Left cardiac atrium (tissue), 4 donors: ENCODE measurements at places on chromosomes 7 and 10. TPM values are rescaled to one million over a fixed set of nuclear protein-coding genes. Genes with fewer than 3 reads are reported as not detected.

GRCh38 chr7:3722396-3722922, 421.4 kb downstream of the SDK1 start:
- DNase-seq, result no peak

DNA sequence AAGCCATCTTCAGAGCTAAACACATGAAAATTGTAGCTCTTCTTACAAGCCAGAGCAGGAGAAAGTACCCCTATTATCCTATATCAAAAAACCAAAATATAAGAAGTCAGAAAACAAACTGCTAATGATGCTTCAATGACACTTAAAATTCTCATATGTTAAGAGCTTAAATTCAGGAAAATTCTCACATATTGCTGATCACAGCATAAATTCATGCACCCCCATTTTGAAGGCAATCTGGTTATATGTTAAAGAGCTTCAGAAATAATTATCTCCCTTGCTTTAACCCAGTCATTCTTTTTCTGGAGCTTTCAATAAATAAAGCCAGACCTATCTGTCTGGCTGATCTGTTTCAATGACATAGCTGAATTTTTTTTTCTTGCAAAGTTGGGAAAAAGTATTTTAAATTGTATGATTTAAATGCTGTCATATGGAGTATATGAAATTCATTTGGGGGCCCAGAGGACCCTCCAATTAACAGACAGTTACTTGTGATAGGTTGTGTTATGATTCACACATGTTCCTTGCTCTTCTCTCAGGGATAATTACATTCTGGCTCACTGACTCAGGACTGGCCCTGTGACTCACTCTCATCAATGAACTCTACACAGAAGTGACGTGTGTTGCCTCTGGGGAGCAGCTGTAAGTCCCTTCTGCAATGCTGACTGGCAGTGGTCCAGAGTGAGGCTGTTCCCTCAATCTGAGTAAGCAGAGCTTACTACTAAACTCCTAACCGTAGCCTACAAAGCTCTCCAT, 85.2 kb downstream of the HGF start:
- peak; percentile 94 for DNase-seq

The ACTL6B gene
- total RNA-seq, result not detected

DNA sequence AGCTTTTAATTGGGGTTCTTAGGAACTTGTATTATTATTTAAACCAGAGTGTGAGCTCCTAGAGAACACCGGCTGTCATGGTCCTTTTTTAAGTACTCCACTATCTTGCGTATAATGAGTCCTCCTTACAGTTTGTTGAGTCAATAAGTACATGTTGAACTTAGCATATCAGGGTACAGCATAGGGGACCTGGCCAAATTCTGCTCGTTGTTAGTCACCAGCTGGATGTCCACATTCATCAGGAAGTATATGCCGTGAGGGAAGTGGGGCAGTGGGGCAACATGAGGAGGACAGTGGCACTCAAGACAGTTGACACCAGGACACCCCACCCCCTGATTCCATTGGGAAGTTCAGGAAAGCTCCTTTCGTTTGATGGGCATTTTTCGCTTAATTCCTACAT, 16.6 kb downstream of the RPP30 start:
- DNase-seq, result no peak

The LRIT1 gene
- total RNA-seq, result not detected

The MYH16 gene
- total RNA-seq, result not detected

The AKR1C4 gene
- not detected for total RNA-seq

DNA sequence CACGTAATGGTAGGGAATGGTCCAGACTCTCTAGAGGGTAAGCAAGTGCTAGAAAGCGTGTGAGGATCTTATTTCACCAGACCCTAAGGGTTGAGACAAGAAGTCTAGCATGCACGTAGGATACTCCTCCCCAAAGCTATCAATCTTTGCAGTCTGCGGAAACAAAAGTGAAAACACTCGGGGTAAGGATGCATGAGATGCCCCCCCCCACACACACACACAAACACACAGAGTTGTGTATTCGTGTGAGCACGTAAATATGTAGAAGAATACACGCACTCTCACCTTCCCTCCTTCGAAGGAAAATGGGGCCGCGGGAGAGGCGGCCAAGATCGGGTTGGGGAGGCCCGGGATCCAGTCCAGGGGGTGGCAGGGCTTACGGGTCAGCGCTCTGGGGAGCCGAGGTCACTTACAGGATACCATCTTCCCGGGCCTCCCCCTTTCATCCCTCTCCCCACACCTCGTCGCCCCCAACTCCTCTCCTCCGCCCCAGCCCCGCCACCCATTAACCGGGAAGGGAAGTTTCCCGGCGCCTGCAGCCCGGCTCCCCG, 455 bp downstream of the CUL2 start:
- no peak for DNase-seq

DNA sequence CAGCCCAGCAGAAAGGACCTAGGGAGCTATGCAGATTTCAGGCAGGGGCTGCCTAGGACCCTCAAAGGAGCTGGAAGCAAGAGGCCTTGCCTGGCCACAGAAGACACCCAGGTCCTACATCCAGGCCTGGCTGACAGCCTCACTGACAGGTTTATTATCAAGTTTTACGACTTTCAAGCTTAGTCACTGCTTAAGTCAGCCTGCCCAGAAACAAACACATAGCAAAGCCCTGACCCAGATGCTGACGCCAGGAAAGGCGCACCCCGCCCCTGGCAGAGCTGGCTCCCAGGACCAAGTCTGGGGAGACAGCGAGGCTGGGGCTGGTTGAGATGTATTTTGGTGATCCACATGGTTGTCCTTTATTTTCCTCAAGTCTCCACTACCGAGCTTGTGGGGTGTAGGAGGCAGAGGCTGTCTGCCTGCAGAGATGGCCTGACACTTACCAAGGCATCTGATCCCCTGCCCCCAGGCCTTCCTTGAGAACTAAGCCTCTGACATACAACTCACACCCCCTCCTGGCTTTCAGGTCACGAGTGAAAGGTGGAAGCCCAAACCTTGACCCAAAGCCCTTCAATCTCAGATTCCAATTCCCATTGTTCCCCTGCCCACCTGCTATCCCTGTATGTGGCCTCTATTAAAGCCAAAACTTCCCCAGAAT, 80.7 kb upstream of the EMX2 start:
- DNase-seq, result peak; percentile 23

GRCh38 chr10:18364987-18365775, 225.0 kb downstream of the CACNB2 start:
- no peak for DNase-seq

The CALML5 gene
- not detected for total RNA-seq

GRCh38 chr7:139169816-139170215, 60.3 kb upstream of the ZC3HAV1 start:
- DNase-seq, result no peak

DNA sequence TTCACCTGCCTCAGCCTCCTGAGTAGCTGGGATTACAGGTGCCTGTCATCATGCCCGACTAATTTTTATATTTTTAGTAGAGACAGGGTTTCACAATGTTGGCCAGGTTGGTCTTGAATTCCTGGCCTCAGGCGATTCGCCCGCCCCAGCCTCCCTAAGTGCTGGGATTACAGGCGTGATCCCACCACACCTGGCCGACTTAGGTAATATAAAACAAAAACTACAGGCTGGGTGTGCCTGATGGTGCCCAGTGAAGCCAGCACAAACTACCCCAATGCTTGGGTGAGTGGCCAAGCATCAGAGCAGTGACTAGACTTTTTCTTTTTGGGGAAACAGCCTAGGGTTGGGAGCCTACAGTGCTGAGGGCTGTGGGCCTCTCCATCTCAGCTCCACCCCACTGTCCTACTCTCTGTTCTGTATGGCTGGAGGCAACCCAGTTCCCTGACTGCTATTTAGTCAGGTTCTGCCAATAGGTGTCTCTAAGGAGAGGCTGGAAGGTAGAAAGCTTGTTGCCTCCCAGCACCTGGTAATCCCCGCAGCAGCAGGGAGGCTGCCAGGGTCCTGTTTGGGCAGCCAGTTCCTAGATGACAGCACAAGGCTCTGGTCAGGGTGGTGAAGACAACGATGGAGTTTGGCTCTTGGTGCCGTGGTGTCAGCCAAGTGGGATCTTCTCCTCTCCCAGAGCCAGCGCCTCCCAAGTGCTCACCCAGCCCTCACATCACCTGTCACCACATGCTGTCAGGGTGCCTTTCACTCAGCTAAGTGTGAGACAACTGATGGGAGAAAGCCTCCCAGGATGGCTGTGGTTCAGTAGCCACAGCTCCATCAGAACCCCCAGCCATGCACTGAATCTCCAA, 10.4 kb upstream of the NACAD start:
- DNase-seq, result no peak

DNA sequence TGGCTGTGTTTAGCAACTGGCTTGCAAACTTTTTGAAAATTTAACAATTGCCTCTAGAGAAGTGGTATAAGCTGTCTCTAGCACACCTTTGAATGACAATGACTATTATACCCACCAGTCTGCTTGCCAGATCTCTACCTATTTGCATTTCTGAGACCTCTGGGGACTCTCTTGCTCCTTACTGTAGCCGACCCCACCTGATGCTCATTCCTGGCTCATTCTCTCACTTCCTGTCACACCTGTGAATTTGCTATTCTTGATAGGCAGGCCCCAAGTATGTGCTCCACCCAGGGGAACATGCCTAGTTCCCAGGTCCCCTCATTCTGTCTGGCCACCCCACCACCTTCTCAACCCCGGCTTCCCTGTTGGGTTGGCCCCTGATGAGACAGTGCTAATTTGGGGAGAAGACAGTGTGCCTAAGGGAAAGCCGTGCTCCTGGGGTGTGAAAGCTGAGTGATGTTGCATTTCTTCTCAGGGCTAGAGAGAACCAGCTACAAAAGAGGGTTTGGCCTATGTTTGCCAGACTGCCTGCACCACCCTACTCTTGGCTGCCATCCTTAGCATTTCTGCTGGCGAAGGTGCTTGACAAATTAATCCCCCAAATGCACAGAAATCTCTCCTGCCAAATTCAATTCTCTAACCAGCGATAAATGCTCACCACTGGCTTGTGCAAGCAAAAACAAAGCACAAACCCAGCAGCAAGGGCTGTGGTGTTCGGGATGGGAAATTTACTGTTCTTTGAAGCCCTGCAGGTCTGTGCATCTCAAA, 138.2 kb downstream of the RPS24 start:
- DNase-seq, result no peak

DNA sequence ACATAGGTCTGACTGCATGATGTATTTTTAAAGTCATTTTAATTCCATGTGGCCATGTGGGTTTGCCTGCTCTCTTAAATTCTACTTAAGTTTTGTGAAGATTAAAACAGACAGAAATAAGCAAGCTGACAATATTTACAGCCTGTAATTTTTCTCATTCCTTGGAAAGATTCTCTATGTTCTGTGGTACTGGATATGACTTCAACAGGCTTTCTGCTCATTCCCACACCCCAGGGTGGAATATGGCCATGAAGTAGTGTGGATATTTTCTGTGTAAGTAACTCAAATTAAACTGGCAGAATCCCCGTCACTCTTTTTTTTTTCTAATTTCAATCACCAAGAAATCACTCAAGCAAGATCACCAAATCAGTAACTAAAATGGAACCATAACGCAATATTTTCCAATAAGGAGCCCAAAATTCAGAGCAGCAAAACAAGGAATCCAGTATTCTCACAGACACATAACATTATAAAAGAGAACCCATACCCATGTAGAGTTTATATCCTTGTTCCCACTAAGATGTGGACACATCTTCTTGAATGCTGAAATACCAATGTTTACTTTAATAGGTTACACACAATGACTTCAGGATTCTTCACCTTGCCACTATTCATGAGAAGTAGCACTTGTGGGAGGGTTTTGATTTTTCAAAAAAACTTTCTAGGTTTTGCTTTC, 5.7 kb downstream of the HOXA5 start:
- DNase-seq, result no peak

GRCh38 chr7:130444234-130444633, 3.4 kb upstream of the CEP41 start:
- no peak for DNase-seq

DNA sequence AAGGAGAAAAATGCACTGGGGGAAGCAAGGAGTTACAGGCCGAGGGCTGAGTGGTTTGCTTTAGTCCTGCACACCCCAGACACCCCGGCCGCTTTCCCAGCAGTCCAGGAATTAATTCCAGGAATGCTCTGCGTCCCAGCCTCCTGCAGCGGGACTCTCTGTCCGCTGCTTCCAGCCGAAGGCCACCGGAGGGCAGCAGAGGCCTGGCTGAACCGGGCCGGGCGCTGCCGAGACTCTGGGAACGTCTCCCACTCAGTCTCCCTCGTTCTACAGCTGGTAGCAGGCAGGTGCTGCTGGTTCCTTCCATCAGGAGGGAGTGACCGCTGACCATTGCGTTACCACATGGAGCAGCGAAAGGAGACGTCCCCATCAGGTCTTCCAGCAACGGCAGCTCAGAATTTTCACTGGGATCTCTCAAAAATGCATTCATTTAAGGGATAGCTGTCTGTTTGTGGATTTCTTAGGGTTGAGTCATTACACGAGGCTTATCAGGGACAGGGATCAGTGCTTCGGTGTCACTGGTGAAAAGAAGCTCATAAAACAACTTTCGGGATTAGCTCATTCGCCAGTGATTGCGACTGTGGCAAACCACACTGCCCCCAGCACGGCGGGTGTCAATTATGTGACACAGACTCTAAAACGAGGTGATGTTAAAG, 24.9 kb upstream of the PITRM1 start:
- DNase-seq, result peak; percentile 79
